Choroid plexus epithelial cell (primary cell): ENCODE measurements at places on chromosomes 3 and 15.
A peak's percentile ranks its signal among the peaks of the same experiment; 100 is the strongest.

GRCh38 chr3:188272481-188273372, 118.8 kb downstream of the LPP start:
- DNase-seq: peak; percentile 90

GRCh38 chr15:72342385-72342784, 22.4 kb upstream of the CELF6 start:
- peak; percentile 43 for DNase-seq

DNA sequence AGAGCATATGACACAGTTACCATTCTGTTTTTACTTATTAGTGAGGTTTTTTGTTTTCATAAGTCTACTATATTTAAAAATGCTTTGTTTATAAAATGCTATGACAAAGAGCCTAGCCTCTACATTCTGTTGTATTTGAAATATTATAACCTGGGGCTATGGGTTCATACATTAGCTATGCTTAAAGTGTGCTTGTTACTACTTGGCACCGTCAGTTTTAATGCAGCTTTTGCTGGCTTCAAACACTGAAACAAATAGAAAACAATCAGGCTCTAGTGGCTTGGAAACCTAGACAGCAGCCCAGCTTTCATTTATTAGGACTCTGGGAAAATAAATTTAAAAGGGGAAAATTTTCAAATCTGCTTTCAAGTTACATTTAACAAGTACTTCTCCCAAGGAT, 635.9 kb downstream of the CADM2 start:
- DNase-seq: peak; percentile 17

GRCh38 chr3:43709022-43709421, 18.3 kb downstream of the ABHD5 start:
- DNase-seq: peak; percentile 84

DNA sequence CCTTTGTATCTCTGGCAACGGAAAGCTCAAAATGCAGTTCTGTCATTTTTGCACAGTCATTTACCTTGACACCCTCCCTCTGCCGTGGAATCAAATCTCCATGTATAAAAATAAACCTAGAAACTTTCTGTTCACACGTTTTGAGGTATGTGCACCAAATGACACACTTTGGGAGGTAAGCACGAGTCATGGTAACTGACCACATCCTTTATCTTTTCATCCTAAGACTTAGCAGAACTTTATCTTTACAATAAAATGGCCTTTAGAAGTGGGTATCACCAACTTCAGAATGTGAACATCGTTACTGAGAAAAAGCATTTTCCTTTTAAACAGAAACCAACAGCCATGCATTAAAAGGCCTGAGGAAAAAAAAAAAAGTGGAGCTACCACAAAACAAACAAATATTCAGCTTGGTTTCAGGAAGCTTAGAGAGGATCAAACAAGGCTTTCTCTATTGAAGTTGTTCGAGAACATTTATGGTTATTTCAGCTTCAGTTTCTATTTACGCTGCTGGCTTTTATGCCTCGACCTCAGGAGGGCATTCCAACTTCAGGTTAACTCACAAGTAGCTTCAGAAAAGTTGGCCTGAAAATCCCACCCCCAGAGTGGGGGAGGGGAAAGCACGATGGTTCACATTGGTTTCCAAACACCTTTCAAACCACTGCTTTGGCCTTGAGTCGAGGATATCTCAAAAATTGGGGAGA, 171.1 kb upstream of the ICE2 start:
- DNase-seq: peak; percentile 31

DNA sequence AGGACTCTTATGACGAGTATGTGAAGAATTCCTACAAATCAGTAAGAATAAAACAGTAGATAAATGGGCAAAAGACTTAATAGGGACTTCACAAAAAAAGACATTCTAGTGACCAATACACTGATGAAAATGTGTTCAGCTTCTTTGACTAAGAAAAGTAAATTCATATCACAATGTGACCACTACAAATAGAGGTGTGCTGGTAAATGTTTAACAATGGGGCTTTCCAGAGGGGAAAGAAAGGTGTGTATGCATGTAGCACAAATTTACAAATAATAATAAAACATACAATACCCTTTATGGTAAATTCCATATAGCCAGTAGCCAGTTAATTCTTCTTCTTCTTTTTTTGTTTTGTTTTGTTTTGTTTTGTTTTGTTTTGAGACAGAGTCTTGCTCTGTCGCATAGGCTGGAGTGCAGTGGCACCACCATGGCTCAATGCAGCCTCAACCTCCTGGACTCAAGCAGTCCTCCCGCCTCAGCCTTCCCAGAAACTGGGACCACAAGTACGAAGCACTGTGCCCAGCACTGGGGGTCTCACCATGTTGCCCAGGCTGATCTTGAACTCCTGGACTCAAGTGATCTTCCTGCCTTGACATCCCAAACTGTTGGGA, 17.5 kb upstream of the NMD3 start:
- no peak for DNase-seq

DNA sequence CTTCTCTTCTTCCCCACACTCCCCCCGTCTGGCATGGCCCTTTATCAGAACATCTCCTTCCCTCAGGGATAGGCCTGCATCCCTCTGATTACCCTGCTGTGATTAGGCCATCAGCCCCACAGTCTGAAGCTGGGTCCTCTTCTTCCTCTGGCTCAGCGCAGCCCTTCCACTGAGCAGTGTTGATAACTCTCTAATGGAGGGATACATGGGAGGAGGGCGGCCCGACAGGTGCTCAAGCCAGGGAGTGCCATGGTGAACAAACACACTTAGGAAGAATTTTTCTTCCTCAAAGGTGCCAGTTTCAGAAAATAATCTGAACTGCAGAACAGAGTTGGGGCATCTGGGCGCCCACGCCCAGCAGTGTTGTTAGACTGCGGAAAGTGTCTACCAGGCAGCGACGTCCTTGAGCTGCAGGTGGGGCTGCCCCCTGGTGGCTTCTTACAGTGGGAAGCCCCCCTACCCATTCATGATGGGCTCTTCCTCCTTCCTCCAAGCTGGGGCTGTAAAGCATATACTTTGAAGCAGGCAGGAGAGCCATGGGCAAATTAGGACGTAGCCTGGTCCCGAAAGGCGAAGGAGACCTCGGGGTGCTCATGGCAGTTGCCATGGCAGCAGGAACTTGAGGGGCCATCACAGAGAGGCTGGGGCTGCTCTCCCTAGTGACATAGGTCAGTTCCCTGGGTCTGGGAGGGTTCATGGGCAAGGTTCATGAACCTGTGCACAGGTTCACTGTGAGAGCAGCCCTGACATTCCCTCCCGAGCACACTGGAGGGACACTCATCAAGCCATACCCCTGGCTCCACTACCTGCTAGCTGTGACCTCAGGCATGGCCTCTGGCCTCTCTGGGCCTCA, 33.2 kb upstream of the NR2C2 start:
- DNase-seq: no peak

- DNase-seq: no peak
Observed at GRCh38 chr15:84874981-84875699, 9.3 kb upstream of the SLC28A1 start.

DNA sequence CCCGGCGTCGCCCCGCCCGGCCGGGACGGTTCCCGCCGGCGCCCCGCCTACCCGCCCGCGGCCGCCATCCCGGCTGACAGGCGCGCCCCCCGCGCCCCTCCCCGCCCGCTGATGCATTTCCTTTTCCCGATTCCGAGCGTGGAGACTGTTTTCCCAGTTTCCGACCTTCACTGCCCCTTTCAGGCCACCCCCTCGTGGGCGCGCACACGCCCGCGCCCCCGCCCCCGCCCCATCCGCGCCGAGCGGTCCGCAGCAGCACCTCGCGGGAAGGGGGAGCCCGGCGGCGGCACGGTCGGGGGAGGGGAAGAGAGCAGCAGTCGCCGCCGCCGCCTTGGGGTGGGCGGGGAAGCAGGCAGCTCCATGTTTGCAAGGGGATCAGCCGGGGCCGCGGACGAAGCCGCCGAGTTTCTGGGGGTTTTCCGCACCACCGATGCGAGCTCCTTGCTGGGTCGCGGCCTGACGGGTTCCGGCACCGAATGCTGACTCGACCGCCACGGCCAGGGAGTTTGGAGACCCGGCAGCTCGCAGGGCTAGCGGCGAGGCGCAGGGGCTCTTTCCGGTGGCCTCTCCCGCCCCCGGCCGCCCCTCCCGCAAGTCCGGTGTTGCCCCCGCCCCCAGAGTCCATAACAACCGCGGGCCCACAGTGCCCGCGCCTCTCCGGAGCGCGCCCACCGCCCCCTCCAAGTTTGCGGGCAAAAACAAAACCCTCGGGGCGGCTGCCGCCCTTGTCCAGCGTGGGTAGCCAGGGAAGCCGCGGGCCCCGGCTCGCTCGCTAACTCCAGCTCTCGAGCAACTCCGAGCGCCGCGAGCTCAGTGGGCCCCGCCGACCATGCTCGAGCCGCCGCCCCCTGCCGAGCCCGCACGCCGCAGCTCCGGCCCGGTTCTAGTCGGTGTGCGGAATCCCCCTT, 3.2 kb upstream of the SIN3A start:
- peak; percentile 75 for DNase-seq

DNA sequence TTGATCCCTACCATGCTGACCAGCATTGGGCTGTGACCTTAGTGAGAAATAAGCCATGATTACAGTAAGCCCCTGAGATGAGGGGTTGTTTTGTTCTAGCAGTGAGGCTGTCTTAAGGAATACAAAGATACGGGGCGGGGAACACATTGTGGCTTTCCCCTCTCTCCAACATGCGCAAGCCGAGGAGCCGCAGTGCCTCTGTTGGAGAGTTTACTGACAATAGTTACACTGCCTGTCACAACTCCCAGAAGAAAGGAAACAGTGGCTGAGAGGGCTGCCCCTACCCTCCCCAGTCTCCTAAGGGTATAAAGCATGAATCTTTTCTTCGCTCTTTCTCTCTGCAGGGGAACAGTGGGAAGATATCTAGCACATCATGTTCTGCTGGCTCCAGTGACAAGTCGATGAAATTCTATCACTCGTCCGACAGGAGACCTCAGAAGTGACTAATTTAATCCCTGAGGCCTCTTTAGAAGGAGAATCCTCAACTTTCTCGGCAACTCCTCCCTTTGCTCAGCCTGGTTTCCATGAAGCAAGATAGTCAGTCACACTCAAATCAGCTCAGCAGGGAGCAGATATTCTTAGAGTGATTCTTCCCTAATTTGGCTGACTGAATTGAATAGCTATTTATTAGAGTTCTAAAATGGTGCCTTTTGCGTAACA, 409.0 kb upstream of the PROK2 start:
- peak; percentile 57 for DNase-seq
